Cardiac muscle cell (in vitro differentiated cells and primary cell): ENCODE measurements at places on chromosomes 11 and 22. TPM values are rescaled to one million over a fixed set of nuclear protein-coding genes. Genes with fewer than 3 reads are reported as not detected.

The DEPDC7 gene
- total RNA-seq = 2.6 and 3.8 TPM in 2 replicates

- peak within 1 kb of the TSS; percentile 81 for H3K4me3 ChIP-seq
- peak; percentile 97 for DNase-seq
Observed at GRCh38 chr22:28882878-28883656, at the start of gene ZNRF3. Gene ZNRF3 (plus strand): TSS chr22:28883572. CDS start chr22:28883767, 195 bp downstream.

DNA sequence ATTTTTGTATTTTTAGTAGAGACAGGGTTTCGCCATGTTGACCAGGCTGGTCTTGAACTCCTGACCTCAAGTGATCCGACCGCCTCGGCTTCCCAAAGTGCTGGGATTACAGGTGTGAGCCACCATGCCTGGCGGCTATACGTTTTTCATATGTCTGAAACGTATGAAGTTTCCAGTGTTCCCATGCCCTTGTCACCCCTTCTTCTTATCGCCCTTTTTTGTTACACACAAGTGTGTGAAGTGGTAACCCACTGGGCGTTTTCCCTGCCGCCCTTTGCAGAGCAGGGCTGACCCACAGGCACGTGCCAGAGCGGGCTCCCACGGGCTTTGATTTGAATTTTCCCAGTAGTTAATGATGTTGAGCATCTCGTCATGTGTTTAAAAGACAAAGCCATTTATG is 17.0 kb downstream of the PIM3 start:
- H3K4me1 ChIP-seq = no peaks in the 10 kb centered on the region
- no peak overlapping the region for H3K4me3 ChIP-seq
- H3K27ac ChIP-seq = no peak overlapping the region

The LGALS12 gene
- total RNA-seq = not detected in 2 replicates

GRCh38 chr11:2077061-2077802 is 62.0 kb downstream of the IGF2 start:
- H3K27ac ChIP-seq = no peak overlapping the region
- DNase-seq = no peak
- H3K4me3 ChIP-seq = no peak overlapping the region
- H3K36me3 ChIP-seq = no peaks in the 10 kb centered on the region
- H3K27me3 ChIP-seq = no peaks in the 10 kb centered on the region
- H3K4me1 ChIP-seq = no peaks in the 10 kb centered on the region

DNA sequence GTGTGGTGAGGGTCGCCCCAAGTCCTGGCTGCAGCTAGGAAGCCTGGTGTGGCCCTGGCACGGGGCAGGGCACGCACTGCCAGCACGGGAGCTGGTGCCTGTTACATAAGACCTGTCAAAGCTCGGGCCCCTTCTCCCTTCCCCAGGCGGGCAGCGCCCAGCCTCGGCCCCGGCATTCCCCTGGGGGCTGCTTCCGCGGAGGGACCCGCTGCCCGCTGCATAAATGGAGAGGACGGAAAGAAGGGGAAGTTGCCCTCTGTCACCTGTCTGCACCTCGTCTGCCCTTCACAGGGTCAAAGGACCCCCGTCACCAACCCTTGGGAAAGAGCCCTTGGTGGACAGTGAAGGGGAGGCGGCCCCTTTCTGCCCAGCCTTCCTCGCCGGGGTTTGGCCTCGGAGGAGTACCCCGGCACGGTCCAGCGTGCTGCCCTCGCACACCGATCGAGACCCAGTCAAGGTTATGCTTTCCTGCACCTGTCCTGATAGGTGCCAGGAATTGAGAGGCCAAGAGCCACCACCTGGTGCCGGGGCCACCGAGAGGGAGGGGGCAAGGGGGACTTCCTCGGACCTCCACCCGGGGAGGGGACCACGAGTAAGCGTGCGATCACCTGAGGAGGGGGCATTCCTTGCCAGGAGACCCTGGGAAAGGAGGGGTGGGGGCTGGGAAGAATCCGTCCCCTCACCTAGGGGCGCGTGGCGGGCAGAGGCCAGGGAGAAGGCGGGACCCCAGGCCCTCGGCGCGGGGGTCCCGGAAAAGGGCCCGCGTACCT is 16.8 kb upstream of the MFRP start:
- no peaks in the 10 kb centered on the region for H3K27me3 ChIP-seq
- H3K4me3 ChIP-seq = peak overlapping the region; percentile 69
- H3K27ac ChIP-seq = peak overlapping the region; percentile 98
- peaks cover 15% of the 10 kb centered on the region for H3K36me3 ChIP-seq

GRCh38 chr11:119206511-119207414 is 624 bp downstream of the CBL start:
- peak overlapping the region; percentile 95 for H3K27ac ChIP-seq
- H3K4me1 ChIP-seq = peaks cover 16% of the 10 kb centered on the region
- no peaks in the 10 kb centered on the region for H3K36me3 ChIP-seq
- no peaks in the 10 kb centered on the region for H3K27me3 ChIP-seq

DNA sequence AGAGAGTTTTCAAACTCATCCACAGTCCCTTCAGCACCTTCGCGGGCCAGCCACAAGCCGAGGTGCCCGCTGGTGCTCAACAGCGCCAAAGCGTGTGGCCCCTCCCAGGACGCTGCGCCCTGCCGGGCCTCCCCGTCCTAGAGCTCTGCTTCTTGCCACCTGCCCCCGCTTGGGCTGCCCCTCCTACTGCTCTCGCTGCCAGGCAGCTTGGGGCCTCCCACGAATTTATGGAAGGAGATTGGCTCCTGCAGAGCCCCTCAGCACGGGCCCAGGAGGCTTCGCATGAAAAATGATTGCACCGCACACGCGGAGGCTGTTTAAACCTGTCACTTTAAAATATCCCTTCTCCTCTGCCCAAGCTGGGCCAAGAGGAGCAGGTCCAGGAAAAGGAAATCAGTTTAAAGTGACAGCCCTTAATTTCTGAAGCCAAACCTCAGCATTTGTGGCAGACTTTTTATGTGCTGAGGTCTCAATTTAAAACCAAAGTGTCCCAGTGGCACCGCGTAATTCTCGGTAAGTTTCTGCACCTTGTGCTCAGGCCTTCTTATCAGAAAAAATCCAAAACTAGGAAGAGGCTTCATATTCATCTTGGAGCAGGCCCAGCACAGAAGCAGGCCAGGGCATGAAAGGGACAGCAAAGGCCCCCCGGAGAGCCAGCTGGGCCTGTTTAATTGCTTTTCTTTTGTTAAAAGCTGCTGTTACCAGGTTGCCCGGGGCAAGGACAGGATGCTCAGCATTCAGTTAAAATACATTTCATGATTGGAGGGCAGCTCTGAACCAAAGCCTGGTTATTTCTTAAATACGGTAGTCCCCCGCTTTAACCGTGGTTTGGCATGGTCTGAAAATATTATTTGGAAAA is 303.6 kb downstream of the OPCML start:
- peaks cover 7% of the 10 kb centered on the region for H3K4me1 ChIP-seq
- H3K4me3 ChIP-seq = no peak overlapping the region
- H3K36me3 ChIP-seq = no peaks in the 10 kb centered on the region
- peaks cover 8% of the 10 kb centered on the region for H3K27me3 ChIP-seq
- H3K27ac ChIP-seq = no peak overlapping the region
